GM23248 (cell line): ENCODE measurements at places on chromosomes 7 and 10. TPM values are rescaled to one million over a fixed set of nuclear protein-coding genes. Genes with fewer than 3 reads are reported as not detected.

DNA sequence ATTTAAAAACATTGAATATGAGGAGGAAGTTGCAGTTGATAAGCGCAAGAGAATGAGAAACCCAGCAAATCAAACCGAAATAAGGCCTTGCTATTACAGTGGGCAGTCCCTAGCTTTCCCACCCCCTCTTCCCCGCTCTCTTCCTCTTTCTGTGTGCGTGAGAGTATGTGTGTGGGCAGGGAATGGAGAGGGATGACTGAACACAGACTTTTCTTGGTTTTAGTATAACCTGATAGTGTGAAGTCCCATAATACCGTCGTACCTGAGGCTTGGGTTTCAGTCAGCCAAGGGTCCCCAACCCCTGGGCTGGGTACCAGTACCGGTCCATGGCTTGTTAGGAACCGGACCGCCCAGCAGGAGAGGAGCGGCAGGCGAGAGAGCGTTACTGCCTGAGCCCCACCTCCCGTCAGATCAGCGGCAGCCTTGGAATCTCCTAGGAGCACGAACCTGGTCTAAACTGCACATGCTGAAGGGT is 255.3 kb downstream of the CELF2 start:
- DNase-seq = no peak

Gene PPP1R3C
- polyA plus RNA-seq = 98.8 and 99.9 TPM in 2 replicates

GRCh38 chr10:62655337-62655994 is 149.1 kb upstream of the ADO start:
- DNase-seq = no peak

Gene BTRC
- polyA plus RNA-seq = 11.0 and 11.4 TPM in 2 replicates

GRCh38 chr10:26622891-26623290 is 74.6 kb upstream of the PDSS1 start:
- DNase-seq = no peak

DNA sequence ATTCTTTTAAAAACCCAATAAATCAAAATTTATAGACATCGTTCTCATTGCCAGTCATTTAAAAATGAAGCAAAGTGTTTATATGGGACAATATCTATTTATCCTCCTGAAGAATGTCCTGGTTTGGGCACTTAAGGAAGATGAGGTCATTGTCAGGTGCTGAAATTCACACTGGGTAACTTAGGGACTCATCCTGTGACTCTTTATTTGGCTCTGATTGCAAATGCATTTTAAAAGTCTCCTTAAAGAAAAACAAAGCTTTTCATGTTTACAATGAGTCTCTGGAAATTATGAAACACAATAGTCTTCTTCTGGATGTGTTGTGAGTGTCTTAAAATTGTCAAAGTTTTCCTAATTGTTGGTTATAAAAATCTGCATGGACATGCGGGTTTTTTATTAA is 69.5 kb upstream of the GPR158 start:
- DNase-seq = no peak

GRCh38 chr10:14385596-14386593 is 55.2 kb upstream of the FRMD4A start:
- DNase-seq = peak; percentile 92

Gene CYP2C19
- polyA plus RNA-seq = not detected in 2 replicates

DNA sequence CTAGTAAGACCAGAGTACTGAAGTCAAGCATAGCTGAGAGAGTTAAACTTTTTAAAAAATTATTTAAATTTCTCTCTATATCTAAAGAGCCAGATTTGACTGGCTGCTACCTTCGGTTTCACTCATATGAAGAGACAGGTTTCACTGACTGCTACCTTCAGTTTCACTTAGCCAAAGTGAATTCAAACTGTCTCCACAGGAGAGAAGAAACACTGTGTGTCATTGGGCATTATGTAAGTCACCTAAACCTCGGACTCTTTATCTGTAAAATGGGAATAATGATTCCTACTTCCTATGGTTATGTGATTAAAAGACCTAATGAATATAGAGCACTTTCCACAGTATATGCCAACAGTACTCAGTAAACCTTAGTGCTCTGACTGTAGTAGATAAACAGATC is 41.6 kb upstream of the MET start:
- no peak for DNase-seq

Gene CLDN3
- not detected in 2 replicates for polyA plus RNA-seq

- DNase-seq = no peak
Observed at GRCh38 chr7:31763548-31763947, 76.5 kb downstream of the PPP1R17 start.

DNA sequence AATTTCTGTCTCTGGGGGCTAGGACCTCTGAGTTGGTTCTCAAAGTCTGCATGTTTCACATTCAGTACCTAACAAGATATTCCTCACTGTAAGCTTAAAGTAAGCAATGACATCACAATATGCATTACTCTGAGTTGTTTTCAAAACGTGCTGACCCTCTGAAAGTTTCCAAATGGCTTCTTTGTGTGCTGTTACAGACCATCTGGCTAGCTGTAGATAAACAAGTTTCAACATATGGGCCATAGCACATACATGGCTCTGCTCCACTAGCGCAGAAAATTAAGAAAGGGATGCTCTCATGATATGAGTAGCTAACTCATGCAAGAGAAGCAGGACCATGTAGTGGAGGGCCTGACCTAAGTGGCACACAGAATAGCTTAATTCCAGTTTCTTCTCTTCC is 119.0 kb downstream of the HTR7 start:
- DNase-seq = no peak

DNA sequence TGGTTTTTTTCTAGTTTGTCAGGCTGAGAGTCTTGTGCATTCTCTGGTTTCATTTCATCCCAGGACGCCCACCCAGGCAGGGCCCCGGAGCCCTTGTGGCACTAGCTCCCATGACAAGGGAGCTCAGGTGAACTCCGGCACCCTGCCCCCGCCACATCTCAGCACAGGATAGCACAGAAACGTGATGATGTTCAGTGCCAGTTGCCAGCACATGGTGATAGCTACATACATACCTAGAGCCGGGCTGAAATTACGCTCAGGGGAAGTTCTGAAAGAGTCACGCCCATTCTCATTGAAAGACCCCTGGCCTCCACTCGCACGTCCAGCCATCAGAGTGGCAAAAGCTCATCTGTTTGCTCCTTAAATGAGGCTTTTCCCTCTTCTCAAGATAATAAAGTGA is 273.7 kb downstream of the PTPRN2 start:
- no peak for DNase-seq

DNA sequence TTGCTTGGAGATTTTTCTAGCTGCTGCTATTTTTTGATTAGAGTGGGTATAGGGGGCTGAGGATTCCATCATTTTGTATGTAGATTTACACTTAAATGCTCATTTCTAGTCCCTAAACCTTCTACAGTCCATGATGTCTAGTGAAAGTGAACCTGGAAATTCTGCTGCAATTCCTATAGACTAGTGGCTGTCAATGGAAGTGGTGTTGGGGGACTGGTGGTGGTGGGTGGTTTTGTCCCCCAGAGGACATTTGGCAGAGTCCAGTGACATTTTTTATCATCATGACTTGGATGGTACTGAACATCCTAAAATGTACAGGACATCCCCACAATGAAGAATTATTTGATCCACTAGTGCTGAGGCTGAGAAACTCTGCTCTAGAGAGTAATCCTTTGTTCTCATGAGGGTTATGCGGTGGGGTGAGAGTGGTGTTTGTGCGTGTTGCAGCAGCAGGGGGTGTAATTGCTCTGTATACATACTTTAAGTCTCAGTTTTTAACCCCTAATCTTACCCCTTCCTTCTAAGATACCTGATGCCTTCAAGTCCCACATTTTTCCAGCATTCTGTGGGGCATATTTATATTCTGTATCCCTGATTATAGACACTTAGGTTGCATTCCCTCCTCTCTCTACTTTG is 35.0 kb downstream of the KIF11 start:
- DNase-seq = no peak

GRCh38 chr7:107726356-107727130 is 17.4 kb upstream of the CBLL1 start:
- peak; percentile 16 for DNase-seq

DNA sequence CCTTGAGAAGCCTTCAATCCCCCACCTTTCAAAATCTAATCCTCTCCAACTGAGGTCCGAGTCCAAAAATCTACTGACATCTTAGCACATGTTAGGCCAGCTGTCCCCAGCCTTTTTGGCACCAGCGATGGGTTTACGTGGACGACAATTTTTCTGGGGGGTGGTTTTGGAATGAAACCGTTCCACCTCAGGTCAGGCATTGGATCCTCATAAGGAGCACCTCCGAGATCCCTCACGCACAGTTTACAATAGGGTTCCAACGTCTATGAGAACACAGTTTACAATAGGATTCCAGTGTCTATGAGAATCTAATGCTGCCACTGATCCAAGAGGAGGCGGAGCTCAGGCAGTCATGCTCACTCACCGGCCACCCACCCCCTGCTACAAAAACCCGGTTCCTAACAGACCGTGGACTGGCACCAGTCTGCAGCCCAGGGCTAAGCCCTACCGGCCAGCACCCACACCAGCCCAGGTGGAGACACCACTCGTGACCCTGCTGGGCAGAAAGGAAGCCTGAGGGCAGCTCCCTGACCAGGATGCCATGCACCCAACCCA is 107.6 kb downstream of the DIP2C start:
- DNase-seq = no peak

Gene SRRM3
- polyA plus RNA-seq = 0.39 and 0.91 TPM in 2 replicates

DNA sequence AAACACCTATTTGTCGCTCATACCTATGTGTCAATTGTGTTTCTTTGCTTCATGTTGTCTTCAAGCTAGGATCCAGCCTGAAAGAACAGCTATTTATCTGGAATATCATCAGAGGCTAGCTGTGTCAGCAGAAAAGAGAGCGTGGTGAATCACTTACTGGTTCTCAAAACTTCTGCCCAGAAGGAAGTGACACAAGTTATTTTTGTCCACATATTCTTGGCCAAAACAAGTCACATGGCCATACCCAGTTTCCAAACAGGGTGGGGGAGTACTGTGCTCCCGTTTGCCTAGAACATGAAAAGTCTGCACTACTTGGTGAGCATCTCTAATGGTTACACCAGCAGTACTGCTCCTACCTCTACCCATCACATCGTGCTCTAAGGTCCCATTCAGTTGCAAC is 160.9 kb upstream of the CSTF2T start:
- peak; percentile 83 for DNase-seq

DNA sequence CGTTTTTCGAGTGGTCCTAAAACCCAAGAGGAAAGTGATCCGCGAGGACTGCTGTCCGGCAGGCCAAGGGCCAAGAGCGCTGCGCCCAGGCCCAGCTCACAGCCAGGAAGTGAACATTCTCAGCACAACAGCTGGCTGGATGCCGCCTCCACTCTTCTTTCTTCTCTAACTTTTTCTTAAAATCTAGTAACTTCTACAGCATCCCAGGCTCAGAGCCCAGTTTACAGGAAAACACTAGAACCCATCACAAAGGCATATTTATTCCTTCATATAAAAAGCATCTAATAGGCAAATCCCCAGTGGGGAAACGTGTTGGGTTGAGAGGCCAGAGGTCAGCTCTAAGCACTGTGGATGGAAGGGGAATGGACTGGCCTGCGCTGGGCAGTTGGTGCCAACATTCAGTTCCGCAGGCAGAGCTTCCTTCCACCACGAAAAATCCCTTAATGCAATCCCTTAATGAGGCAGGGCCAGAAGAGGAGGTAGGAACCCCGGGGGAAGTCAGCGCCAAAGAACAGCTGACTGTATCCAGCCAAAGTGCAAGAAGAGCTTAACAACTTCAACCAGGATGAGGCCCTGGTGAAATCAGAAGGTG is 74.8 kb downstream of the ZRANB1 start:
- no peak for DNase-seq

Gene COL28A1
- not detected in 2 replicates for polyA plus RNA-seq

DNA sequence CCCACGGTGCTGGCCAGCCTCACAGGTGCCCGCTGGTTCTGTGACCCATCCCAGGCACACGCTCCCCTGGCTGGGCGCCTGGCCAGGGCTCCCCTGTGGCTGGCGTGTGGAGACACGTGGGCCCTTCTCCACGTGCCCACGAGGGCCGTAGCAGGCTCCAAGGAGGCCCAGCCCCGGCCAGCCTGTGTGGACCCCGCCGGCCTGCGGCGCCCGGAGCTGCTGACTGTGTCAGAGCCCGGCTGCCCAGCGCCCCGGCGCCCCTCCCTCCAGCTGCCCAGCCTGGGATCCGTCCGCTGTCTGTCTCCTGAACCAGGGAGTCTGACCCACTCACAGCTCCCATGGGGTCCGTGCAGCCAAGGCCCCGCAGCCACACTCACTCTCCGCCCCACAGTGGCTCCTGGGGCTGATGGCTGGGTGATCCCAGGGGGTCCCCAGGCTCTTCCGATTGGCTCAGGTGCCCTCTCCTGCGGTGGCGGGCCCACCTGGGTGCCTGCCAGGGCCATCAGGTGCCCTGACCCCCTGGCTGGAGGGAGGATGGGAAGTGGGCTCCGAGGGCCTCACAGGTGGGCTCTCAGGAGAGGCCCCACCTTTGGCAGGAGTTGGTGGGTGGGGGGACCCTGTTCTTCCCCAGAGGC is 9.6 kb downstream of the TMEM184A start:
- no peak for DNase-seq

DNA sequence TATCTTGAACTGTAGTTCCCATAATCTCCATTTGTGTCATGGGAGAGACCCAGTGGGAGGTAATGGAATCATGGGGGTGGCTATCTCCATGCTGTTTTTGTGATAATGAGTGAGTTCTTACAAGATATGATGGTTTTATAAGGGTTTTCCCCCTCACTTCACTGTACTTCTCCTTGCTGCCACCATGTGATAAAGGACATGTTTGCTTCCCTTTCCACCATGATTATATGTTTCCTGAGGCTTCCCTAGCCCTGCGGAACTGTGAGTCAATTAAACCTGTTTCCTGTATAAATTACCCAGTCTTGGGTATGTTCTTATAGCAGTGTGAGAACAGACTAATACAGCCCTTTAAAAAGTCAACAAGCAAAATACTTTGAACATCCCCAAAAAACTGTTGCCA is 427.7 kb downstream of the HTR7 start:
- no peak for DNase-seq

Gene UNCX
- not detected in 2 replicates for polyA plus RNA-seq

DNA sequence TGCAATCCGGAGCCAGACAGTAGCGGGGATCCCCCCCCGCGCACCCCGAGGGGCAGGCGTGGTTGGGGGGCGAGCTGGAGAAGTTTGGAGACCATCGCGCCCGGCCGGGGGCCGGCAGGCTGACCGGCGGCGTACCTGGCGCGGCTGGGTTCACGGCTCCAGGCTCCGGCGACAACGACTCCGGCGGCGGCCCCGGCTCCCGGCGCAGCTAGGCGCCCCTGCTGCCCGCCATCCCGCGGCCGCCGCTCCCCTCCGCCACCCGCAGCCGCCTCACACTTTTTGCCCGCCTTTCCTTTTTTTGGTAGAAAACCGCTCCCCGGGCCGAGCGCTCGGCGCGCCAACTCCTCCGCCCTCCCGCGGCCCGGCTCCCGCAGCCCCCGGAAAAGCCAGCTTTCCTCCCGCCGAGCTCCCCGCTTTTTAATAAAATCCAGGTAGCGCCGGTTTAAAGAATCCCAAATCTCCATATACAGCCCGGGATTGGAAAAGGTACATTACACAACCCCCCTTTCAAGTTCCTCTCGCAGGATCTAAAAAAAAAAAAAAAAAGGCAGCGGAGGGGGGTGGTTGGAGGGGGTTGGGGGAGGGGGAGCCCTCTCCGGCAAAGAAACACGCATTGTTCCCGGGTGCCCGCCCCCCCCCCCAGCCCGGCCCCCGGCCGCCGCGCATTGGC is at the start of gene TNRC18:
Gene TNRC18 (minus strand): TSS at position 529 of the 670 bp plus-strand sequence. CDS start 2,588 bp downstream, outside the sequence.
- DNase-seq = no peak

GRCh38 chr10:16184096-16184597 is 252.7 kb upstream of the PTER start:
- DNase-seq = peak; percentile 74
